ENCODE measurements at places on chromosomes 16 and 17.

- DNase-seq, result no peak
Measured at GRCh38 chr17:57935833-57936807, 19.1 kb downstream of the CUEDC1 start.

DNA sequence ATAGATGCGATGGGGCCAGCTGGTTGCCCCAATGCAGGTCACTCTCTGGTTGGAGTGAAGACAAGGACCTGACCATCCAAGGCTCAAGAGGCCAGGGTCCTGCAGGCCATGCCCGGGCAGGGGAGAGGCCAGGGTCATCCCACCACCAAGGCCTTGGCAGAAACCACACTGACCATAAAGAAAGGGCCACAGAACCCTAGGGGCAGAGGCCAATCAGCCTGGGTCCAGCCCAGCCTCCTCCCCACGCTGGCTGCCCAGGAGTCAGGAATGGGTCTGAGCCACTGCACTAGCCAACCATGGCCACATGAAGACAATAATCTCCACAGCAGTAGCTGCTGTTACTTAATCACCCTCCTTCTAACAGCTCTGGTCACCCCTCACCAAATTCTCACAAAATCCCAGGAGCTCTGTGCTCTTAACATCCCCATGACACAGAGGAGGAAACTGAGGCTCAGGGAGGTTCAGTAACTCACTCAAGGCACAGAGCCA is 10.2 kb upstream of the BCAR1 start:
- no peak for DNase-seq

DNA sequence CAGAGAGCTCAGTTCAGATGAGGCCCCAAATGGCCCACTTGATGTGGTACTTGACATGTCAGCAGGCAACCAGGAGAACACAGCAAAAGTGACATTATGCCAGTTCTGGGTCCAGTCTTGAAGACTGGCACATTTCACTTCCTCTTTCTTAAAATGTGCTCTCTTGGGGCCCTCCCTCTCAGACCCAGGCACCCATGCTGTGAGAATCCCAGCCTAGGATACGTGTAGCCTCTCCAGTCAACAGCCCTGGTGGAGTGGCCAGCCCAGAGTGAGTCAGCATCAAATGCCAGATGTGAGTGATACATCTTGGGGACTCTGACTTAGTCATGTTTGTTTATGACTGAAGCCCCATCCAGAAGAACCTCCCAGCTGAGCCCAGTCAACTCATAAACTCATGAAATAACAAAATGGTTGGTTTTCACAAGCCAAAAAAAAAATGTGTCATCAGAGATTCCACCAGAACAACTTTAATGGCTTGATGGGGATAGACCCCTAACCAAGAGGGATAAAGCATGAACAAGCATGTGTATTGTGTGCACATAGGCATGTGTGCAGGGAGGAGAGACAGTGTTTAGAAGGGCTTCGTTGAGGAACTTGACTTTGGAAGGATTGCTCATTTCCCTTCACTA is 82.5 kb upstream of the TNRC6C start:
- DNase-seq, result no peak

- DNase-seq, result peak; percentile 32
Measured at GRCh38 chr16:22353191-22353919, 21.1 kb downstream of the CDR2 start.

DNA sequence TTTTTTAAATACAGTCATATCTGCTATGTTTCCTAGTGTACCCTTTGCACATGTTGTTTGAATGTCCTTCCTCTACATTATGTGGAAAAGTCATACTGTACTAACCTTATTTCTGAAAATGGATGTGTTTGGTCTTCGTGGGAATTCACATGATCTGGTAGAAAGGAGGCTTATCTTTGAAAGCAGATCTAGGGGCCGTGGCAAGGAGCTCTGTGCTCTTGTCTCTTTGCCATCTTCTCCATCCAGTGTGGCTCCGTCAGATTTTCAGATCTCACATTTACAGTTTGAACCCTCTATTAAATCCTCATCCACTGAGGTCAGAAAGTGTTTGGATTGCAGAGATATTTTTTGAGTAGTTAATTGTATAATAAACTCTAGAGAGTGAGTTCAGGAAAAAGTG is 32.9 kb downstream of the MAP2K4 start:
- DNase-seq, result no peak

GRCh38 chr16:30526137-30526822 is at the start of gene ZNF768:
Gene ZNF768 (minus strand): TSS chr16:30526566. CDS start chr16:30526413, 153 bp downstream.
- DNase-seq, result peak; percentile 13

GRCh38 chr16:87860553-87861299 is 8.6 kb downstream of the SLC7A5 start:
- no peak for DNase-seq

DNA sequence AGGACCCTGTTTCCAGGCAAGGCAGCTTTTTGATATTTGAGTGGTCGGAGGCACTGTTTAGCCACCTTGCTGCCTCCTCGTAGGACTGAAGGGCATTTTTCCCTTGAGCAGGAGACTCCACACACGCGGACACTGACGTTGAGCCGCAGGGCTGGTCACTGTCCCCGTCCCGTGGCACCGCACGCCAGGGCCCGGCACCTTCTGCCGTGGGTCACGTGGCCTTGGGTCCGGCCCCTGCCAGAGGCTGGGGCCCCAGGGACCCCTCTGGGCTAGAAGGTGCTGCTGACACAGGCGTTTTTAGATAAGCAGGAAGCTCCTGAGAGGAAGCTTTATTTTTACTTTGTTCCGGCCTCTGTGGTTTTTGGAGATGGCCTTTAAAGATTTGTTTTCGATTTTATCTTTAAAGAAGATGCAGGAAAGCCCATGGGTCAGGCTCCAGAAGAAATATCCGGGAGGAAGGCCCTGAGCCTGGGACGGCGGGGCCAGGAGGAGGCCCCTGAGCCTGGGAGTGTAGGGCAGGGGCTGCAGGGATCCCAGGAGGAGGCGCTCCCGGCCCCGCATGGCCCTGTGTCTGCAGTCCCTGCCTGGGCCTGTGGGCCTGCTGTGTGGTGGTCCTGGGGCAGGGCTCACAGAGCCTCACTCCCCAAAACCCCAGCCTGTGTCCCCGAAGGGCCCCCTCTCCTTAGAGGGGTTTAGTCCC is 30.5 kb upstream of the GNG13 start:
- no peak for DNase-seq

GRCh38 chr16:1159973-1160772 is 7.3 kb downstream of the CACNA1H start:
- DNase-seq, result no peak

DNA sequence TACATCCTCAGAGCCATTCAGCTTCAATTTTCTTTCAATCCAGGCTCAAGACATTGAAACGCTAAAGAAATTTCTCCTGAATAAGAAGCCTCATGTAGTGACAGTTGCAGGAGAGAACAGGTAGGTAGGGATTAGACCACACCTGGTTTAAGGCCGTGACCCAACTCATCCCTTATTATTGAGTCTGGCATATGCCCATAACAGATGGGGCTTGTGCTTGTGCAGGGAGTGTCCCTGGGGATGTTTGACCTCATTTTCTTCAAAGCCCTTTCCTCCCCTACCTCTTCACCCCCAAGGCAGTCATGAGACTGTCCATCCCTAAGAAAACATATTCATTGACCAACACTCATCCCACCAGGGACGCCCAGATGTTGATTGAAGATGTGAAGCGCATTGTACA is 24.3 kb downstream of the SUPT6H start:
- no peak for DNase-seq

DNA sequence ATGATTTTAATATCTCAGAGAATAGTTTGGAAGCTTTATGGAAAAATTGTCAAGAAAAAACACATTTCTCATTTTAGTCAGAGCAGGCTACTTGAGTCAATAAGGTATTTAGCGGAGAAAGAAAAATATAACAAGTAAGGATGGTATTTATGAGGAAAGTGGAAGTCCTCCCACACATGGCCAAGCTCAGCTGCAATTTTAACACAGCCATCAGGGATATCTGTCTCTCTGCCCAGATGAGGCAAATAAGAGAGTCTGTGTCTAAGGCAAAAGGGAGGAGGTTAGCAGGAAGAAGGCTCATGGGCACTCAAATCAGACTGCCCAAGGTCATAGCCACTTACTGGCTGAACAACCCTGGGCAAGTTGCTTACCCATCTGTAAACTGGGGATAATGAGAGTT is 5.2 kb upstream of the CMTM2 start:
- DNase-seq, result no peak

DNA sequence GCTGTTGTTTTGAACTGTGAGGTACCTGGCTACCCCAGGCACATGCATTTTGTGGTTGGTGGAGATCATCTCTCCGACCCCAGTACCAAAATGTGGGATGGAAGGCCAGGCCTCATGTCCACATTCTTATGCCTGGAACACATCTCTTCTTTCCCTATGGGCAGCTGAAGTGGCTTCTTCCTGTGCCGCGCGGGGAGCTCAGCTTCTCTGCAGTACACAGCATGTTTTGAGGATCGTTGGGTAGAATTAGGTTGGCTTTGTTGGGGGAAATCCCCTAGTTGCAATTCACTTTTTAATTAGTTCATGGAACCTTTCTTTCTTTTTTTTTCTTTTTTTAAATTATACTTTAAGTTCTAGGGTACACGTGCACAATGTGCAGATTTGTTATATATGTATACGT is 242.1 kb downstream of the MSI2 start:
- peak; percentile 1 for DNase-seq

- peak; percentile 56 for DNase-seq
Measured at GRCh38 chr17:75181608-75182318, 996 bp downstream of the SUMO2 start.

DNA sequence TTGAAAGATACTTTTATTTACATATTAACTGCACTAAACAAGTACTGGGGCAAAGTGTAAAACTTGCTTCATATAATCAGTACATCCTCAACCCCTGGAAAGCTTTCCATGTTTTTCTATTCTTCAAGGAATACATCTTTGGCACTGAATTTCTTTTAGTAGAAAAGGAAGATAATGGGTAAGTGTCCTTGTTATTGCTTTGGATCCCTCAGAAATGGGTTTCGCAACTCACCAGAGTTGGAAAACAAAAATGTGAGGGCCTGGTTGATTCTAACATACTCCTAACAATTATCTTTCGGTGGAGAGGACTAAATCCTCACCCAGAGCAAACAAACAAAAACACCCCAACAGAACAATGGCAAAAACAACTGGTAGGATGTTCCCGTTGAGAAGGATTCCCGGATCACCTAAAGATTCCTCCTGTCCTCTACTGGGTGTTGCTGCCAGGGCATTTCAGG is 120.4 kb downstream of the PARN start:
- no peak for DNase-seq

- no peak for DNase-seq
Measured at GRCh38 chr16:74625500-74626350, 18.8 kb upstream of the GLG1 start.

DNA sequence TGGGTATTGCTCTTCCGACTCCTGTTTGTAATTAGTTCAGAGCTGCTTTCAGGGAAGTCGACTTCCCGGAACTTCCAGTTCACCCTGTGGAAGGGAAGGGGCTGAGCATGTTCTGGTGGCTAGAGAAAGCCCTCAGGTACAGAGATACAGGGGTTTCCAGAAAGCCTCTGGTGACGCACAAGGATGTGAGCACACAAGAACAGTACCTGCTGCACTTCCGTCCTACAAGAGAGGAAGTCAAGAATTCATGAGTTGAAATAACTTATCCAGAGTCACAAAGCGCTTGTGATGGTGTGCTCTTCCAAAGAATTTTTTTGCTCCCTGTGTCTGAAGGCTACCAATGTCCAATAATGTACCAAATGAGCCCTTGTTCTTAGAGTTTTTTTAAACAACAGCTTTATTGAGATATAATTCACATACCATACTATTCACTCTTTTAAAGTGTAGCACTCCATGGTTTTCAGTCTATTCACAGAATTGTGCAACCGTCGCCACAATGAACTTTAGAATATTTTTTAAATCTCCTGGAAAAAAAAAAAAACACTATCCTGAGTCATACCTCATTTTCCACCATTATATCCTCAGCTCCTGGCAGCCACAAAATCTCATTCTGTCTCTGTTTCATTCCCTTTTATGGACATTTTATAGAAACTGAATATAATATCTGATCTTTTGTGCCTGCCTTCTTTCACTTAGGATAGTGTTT is 327.6 kb downstream of the CDH13 start:
- no peak for DNase-seq

GRCh38 chr17:50830994-50831393 is 4.4 kb upstream of the WFIKKN2 start:
- DNase-seq, result no peak

GRCh38 chr16:30786115-30786935 is 680 bp downstream of the ZNF629 start:
- no peak for DNase-seq

- DNase-seq, result no peak
Measured at GRCh38 chr16:23968176-23968575, 132.4 kb downstream of the PRKCB start.

DNA sequence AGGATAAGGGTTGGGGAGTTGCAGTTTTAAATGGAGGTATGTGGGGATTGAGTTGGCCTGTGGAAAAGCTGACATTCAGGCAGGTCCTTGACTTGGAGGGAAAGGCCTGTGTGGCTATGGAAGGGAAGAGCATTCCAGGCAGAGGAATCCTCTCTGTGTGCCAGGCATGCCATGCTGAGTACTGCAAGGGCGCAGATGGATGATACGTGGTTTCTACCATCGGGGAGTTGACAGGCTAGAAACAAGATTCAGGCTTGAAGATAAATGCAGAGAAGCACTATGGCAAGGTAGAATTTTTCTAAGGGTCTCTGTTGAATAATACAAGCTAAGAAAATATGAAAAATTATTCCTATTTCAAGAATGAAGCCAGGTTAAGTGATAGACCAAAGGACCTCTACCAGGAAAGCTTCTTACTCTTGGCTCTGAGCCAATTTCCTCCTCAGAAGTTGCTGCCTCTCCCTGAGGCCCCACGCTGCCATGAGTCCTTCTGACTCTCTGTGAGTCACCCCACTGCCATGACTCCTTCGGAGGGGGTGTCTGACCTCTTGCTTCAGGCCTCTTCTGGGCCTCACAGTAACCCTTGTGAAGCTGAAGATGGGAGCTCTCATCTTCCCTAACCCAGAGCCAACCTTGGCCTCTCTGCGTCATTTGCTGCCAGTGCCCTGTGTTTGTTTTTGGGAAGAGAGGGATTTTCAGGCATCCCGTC is 75.8 kb downstream of the WNT3 start:
- no peak for DNase-seq

DNA sequence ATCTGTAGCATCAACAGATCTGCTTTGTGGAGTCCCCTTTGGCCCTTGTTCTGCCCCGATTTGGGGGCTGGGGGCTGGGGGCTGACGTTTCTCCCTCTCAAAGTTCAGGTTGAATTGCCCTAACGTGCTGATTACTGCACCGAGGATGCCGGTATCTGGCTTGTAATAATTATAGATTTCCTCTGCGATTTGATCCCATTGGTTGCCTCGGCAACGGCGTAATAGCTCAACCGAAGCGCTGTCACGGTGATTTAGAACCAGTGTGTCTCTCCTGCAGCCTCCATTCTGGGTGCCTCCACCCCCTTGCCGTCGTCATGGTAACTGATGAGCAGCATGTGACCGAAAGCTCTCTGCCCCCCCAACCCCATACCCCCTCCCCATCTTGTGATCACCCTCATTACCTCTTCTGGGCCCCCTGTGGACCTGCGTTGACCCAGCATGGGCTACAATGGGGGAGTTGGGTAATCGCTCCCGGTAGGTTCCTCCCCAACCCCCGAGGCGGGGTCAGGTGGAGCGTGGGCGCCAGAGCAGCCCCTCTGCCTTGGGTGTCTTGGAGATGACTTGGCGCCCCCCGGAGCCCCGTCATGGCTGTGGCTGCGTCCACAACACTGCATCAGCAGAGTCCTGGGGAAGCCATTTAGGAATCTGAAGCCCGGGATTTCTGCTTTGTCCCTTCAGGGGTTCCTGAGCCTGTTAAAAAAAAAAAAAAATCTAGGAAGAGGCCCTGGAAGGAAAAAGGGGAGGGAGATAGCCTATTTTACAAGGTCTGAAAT is 38.4 kb downstream of the ABAT start:
- DNase-seq, result no peak

GRCh38 chr17:57924677-57925076 is 30.5 kb downstream of the CUEDC1 start:
- no peak for DNase-seq

All from CD4-positive, alpha-beta T cell treated with Interleukin-1 beta for 1 hour (primary cell).